Stimulated activated CD8-positive, alpha-beta memory T cell treated with anti-CD3 and anti-CD28 coated beads, Interleukin-7, amount 100 ng/mL, for 1 hour (primary cell): ENCODE measurements at places on chromosomes 3 and 15.

- no peak for DNase-seq
Observed at GRCh38 chr15:49876401-49877038, 242.5 kb downstream of the ATP8B4 start.

DNA sequence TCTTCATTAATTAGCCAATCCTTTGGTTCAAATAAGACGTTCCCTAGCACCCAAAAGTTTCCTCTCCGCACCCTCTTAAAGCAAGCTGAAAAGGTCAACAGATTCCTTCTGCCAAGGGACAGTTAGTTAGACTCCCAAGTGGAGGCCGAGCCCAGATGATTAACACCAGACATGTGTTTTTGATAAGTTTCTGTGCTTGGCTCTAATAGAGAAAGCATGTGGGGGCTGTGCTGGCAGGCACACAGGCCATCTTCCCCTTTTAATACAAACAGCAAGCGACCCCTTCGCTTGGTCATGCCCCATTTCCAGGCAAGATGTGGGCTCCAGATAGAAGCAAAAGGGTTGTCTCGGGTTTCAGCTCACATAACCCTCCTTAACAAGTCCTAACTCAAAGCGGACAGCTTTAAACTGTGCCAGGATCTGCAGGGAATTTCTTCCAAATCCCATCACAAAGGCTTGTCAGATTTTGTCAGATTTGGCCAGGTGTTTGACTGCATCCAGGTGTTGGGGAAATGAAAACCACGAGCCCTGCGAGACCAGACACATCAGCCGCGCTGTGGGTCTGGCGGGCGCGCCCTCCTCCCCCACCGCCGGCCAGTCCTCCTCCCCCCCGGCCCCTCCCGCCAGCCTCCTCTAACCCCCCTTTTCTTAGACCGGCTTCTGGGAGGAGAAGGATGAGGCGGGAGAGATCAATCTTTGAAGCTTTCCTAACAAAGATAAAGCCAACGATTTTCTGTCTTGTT, 3.3 kb downstream of the HES1 start:
- DNase-seq = no peak

DNA sequence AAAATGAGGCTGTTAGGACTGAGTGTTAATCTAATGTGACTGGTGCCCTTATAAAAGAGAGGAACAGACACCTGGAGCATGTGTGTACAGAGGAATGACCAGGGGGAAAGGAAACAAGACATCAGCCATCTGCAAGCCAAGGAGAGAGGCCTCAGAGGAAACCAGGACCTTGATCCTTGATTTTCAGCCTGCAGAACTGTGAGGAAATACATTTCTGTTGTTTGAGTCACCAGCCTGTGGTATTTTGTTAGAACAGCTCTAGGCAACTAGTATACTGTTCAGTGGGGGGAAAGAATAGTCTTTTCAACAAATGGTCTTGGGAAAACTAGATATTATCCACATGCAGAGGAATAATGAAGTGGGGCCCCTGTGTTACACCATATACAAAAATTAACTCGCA, 80.6 kb downstream of the CCR1 start:
- DNase-seq = no peak

DNA sequence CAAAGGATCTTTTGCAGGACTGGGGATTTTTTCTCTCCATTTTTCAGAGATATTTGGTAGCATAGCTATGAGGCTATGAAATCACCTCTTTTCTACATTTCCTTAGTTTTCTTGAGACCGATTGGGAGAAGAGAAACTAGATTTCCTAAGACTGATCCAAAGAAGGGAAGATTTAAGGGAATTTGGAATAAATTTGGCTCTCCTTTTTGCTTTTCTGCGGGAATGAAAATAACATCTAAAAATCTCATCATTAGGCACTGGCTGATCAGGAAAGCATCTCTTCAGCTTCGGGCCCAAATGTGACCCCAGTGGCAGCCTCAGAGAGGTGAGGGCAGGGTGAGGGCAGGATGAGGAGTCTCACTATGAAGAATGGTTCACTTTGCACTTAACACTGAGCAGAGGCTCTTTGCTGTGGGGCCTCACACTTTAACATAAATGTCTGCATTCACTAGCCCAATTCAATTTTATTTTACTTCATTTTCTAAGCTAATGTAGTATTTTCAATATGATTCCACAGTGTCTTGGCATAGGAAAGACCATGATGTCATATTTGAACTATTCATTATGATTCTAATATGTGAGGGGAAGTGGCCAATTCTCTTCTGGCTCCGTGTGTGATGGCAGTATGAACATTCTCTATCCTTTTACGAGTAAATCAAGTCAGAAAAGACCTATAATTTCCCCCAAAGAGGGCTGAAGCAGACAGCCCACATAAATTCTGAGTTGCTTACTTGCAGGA, 193.2 kb downstream of the MEX3B start:
- DNase-seq = no peak

GRCh38 chr15:62250186-62250585, 85.1 kb upstream of the C2CD4B start:
- no peak for DNase-seq

DNA sequence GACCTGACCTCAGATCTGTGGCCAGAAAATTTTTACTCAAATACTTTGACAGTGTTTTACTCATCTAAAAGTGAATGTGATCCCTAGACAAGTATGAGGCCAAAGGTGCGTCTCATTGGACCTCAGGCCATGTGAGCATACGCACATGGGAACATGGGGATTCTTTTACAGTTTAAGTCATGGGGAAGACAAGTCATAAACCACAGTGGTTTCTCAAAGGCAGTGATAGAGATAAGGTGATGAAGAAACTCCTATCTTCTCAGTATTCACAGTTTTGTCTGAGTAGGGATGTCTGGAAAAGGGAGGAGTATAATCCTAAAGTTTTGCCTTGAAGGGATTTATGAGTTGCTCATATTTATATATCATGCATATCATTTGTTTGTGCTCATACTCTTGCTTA, 173.8 kb downstream of the FNDC3B start:
- DNase-seq = no peak

- DNase-seq = no peak
Observed at GRCh38 chr3:3675186-3675585, 124.0 kb upstream of the LRRN1 start.

- no peak for DNase-seq
Observed at GRCh38 chr3:178201714-178202113, 334.5 kb upstream of the KCNMB2 start.

- DNase-seq = no peak
Observed at GRCh38 chr15:88981244-88982215, 68.4 kb upstream of the MFGE8 start.

DNA sequence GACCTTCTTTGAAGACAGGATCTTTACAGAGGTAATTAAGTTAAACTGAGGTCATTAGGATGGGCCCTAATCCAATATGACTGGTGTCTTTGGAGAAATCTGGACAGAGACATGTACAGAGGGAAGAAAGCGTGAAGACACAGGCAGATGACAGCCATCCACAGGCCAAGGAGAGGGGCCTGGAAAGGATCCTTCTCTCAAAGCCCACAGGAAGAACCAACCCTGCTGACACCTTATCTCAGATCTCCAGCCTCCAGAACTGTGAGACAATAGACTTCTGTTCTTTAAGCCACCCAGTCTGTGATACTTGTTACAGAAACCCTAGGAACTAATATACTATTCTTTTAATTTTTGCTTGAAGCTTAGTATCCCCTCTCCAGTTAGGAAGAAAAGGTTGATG, 74.2 kb downstream of the WDR76 start:
- no peak for DNase-seq

GRCh38 chr3:20072422-20072821, 32.2 kb downstream of the KAT2B start:
- DNase-seq = no peak

DNA sequence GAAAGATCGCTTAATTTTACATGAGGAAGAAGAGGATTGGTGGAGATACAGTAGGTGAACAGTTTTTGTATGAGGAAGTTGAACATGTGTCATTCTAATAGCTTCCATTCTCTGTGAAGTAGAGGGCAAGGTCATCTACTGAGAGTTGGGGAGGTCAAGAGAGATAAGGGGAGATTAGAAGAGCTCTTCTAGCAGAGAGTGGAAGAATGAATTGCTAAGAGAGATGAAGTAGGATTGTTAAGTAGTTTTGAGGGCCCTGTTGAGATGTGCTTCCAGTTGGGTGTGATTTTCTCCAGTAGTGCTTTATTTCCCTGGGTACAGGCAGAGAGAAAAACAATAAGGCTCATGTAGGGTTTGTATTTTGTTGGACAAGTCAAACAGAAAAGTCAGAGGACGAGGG, 5.2 kb downstream of the OPA1 start:
- DNase-seq = no peak

DNA sequence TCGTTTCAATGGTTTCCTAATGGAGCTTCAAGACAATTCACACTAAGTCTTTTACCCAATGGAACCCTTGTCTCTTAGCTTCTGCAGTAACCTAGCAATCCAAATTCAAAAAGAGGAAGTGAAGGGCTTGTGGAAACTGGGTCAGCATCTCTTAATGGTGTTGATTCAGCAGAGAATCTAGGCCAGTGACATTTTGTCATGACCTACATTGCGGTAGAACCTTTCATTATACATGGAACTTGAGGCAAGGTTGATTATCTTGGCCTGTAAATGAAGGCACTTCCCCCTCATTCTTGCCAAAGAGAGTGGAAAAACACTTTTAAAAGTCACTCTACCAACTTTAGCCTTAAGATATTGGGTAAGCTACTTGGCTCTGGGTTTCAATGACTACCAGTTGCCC, 42.8 kb downstream of the C2CD4B start:
- DNase-seq = no peak

GRCh38 chr3:50687916-50688315, 13.2 kb downstream of the DOCK3 start:
- no peak for DNase-seq

DNA sequence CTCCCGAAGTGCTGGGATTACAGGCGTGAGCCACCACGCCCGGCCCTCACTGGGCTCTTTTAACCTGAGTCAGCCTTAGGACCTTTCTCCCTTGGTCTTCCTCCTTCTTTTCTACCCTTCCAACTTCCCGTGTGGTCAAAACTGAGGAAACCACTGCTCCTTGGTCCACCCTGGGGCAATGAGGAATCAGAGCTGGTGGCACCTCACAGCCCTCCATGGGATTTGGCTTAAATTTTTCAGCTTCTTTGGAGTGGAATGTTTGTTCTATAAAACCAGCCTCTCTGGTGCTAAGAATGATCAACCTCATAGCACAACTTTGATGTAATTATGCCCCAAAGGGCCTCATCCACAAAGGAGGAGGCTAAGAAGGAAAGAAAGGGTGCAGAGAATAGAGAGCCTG, 76.6 kb upstream of the CFAP20DC start:
- no peak for DNase-seq

- DNase-seq = no peak
Observed at GRCh38 chr15:61411902-61412510, 182.9 kb upstream of the RORA start.
